Activated naive CD8-positive, alpha-beta T cell treated with anti-CD3 and anti-CD28 coated beads, Interleukin-2, amount 50 U/mL, for 24 hours (primary cell): ENCODE measurements at places on chromosomes 2 and 18.

- DNase-seq: no peak
Observed at GRCh38 chr18:59565957-59566356, 131.3 kb downstream of the CCBE1 start.

DNA sequence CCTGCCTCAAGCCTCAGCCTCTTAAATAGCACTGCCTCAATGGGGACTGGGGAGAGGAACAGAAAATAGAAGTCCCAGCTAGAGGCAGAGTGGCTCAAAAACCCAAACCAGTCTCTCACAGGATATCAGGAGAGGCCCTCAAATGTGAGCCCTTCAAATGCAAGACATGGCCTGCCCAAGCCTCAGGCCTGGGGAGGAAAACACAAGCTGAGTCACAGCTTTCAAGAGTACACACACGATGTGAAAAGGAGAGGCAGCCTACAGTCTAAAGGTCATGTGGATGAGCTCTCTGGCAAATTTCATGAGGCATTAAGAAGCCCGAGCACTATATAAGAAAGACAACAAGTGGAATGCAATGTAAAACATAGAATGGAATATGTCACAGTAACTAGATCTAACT is 316.6 kb upstream of the MEX3C start:
- DNase-seq: no peak

- DNase-seq: no peak
Observed at GRCh38 chr2:160157861-160158829, 41.9 kb downstream of the ITGB6 start.

DNA sequence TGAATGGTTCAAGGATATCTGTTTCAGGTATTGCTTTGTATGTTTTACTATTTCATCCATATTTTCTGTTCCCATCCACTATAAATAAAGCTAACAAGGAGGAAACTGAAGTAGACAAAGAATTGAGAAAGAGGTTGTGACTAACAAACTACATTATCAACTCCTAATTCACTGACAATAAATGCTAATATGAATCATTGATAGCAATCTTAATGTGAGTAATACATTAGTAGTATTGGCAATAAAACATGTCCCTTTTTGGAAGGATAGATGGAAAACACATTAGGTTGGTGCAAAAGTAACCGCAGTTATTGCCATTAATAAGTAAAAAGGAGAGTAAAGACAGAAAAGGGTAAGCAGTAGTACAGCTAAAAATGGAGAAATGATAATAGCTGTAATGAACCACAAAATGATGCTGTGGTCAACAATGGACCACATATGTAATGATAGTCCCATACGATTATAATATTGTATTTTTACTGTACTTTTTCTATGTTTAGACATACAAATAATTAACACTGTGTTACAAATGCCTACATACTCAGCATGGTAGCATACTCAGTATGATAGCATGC is 104.7 kb downstream of the THADA start:
- DNase-seq: no peak

DNA sequence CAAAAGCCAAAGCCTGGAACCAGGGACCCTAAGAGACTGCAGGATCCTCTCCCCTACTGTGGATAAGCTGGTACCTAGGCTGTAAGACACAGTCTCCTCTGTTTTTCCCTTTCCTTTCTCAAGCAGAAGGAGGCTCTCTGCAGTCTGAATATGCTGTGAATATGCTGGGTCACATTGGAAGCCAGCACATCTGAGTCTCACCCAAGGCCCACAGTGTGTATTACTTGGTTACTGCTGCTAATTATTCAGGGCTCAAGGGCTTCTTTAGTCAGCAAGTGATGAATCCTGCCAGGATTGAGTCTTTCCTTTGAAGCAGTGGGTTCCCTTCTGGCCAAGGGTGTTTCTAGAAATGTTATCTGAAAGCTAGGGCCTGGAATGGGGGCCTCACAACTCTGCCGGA is 60.7 kb downstream of the CCDC85A start:
- no peak for DNase-seq
